ENCODE measurements at places on chromosomes 2 and 18. TPM values are rescaled to one million over a fixed set of nuclear protein-coding genes. Genes with fewer than 3 reads are reported as not detected.
A peak's percentile ranks its signal among the peaks of the same experiment; 100 is the strongest.

GRCh38 chr18:38023871-38024270, 458.3 kb upstream of the CELF4 start:
- ATAC-seq = no peak

The NYAP2 gene
- total RNA-seq = 4.8 TPM

DNA sequence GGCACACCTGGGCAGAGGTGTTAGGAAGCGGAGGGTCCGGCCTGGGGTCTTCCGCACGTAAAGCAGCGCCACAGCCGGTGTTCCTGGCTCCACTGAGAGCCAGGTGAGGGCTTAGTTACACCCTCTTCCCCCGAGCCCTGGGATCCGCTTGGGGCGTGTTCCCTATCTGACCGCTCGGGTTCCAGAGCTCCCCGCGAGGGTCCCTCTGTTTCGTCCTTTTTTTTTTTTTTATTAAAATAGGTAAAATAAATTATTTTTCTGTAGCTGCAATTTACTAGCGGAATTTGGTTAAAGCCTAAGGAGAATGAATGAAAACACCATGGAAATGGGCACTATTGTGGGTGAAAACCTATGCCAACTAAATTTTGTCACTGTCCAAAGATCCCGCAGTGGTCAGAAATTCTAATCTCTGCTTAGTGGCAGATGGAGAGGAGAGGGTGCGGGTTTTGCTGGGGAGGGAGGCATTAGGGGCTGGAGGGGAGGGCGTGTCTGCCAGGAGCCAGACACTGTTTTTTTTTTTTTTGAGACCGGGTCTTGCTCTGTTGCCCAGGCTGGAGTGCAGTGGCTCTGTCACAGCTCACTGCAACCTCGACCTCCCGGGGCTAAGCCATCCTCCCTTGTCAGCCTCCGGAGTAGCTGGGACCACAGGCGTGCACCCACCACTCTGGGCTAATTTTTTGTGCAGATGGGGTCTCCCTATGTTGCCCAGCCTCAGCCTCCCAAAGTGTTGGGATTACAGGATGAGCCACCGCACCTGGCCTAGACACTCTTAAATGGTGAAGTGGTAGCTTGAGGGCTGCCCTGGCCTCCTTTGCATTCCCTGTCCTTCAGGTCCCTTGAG, 834 bp downstream of the PDCL3 start:
- ATAC-seq = peak; percentile 1

The GKN2 gene
- 0.47 TPM for total RNA-seq

GRCh38 chr2:213232649-213233437, 51.4 kb upstream of the SPAG16 start:
- no peak for ATAC-seq

The BBS5 gene
- 6.3 TPM for total RNA-seq

The WDR35 gene
- total RNA-seq = 12.8 TPM

- peak; percentile 77 for ATAC-seq
Measured at GRCh38 chr2:98730707-98731040, 258 bp downstream of the MGAT4A start.

DNA sequence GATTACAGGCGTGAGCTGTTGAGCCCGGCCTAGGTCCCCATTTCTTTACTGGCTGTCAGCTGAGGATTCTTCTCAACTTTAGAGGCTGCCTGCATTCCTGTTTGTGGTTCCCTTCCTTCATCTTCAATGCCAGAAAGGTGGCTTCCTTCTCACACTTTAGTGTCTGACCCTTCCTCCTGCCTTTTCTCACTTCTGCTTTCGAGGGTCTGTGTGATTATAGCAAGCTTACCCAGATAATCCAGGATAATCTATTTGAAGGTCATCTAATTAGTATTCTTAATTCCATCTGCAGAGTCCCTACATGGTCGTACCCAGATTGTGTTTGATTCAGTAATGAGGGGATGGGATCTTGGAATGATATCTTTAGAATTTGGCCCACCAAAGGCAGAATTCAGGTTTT, 157.4 kb downstream of the TANC1 start:
- ATAC-seq = no peak

DNA sequence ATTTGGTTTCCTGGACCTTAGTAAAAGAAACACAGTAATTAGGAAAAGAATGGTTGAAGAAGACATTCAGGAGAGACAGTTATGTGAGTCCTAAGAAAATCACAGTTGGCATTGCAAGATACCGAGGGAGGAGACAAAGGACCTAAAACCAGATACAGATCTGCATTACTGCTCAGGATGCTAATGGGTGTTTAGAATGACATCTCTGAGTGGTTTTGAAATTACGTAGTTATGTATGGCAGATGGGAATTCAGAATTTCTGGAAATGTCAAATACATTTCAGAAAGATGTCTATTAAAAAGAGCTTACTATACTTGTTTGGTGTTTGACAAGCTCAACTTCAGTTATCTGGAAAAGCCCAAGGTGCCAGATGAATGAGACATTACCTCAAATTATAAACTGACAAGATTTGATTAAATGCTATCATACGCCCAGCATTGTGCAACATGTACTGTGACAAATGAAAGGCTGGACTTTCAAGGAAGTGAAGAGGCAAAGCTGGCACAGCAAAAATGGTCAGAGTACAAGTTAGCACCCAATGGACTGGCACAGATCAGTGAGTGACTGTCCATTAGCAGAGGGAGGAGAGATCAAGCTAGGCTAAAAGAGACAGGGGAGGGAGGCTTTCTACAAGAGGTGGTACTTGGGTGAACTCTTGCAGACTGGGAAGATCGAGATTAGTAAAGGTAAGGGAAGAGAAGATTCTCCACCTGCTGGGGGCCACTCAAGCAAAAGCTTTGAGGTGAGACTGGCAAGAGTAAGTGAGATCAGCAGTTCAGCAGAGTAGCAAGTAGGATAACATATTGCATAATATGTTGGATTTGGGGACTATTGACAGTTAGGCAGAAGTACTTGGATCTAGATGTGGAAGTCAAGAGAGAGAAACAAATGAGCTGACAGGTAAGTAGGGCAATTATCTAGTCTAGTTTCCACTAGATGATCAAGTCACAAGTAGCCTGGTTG, 168.9 kb downstream of the CYRIA start:
- ATAC-seq = no peak

All from motor neuron (in vitro differentiated cells).